ENCODE measurements at places on chromosomes 6 and 20.

GRCh38 chr20:50541606-50542041 lies 31.4 kb downstream of the PTPN1 start:
- no peak for DNase-seq

GRCh38 chr6:158853072-158853879 lies 34.1 kb upstream of the EZR start:
- DNase-seq = no peak

DNA sequence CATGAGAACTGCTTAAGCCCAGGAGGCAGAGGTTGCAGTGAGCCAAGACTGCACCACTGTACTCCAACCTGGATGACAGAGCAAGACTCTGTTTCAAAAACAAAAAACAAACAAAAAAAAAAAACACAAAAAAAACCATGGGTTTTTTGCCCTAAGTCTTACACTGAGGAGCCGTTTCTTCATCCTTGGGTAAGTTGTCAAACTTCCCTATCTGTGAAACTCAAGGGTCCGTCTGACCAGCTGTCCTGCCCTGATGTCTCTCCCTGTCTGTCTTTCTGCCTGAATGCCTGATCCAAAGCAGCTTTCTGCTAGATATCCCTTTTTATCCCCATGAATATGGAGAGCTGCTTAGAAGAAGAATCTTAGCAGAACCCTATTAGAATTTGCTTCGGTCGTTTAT lies 41.3 kb upstream of the CLDN20 start:
- DNase-seq = no peak

- no peak for DNase-seq
These were observed 679 bp upstream of the PPDPF start for GRCh38 chr20:63519668-63520503.

GRCh38 chr6:155887421-155887820 lies 431.8 kb upstream of the NOX3 start:
- DNase-seq = no peak

- no peak for DNase-seq
These were observed 3.5 kb downstream of the FOXS1 start for GRCh38 chr20:31841928-31842327.

DNA sequence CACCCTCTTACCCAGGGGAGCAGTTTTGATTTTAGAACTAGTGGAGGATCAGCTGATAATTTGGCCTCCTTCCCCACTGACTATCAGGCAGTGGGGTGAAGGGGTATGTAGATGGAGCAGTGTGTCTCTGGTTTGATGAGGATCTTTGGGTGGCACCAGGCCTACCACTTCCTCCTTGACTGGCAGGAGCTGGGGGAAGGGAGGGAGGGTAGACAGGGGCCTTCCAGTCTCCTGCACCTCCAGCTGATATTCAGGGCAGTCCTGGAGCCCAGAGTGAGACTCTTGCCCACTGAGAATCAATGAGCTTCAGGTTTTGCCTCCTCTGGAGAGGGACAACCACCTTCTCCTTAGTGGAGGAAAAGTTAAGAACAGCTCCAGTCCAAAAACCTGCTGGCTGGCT lies 3.2 kb downstream of the DEF6 start:
- DNase-seq = no peak

DNA sequence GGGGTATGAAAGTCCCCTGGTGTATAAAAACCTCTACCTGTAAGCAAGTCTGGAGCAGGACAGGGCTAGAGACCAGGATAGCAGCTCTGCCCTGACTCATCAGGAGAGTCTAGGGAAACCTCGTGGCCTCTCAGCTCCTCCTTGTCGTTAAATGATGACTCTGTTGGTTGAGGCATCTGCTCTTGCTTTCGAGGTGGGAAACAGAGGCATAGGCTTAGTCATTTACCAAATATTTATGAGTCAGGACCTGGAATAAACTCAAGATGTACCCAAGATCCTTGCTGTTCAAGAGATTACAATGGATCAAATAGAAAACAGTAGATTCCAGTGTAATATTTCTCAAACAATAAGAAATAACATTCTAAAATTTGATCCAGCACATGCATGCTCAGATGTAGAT lies 5.5 kb downstream of the MANBAL start:
- DNase-seq = peak; percentile 63

GRCh38 chr20:7667194-7667593 lies 273.1 kb downstream of the HAO1 start:
- DNase-seq = no peak

DNA sequence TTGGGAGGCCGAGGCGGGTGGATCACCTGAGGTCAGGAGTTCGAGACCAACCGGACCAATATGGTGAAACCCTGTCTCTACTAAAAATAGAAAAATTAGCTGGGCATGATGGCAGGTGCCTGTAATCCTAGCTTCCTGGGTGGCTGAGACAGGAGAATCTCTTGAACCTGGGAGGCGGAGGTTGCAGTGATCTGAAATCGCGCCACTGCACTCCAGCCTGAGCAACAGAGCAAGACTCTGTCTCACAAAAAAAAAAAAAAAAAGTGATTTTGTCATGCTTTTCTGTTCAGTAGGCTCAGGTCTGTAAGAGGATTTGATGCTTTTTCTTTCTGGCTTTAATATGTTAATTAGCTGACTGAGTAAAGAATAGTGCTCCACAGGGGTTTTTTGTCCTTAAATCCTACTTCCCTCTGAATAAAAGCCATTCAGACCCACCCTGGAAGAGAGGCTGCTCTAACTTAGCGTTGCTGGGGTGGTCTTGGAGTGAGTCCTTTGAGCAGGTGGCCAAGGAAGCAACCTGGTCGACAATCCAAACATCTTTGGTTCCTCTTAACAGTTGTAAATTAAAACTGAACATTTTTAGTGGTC lies 19.0 kb downstream of the MCM8 start:
- no peak for DNase-seq

- DNase-seq = no peak
These were observed 6.6 kb upstream of the ELOVL2 start for GRCh38 chr6:11050731-11051130.

- DNase-seq = no peak
These were observed 23.7 kb upstream of the TSHZ2 start for GRCh38 chr20:52948491-52948890.

DNA sequence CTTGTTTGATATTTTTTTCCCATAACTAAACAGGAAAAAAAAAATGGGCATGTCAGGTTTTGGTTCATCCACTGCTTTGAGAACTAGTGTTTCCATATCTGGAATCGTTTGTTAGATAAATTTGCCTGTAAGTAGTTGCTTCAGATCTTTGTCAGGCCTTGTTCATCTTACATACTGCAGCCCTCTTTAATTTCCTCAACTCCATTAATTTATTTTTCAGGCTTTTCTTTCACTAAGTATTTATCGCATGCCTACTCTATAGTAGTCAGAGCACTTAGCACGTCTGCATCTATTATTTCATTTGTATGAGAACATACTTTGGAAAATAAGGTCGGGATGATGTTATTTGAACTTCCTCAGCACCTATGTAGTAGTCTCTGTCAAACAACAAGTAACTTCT lies 80.9 kb downstream of the CAP2 start:
- no peak for DNase-seq

DNA sequence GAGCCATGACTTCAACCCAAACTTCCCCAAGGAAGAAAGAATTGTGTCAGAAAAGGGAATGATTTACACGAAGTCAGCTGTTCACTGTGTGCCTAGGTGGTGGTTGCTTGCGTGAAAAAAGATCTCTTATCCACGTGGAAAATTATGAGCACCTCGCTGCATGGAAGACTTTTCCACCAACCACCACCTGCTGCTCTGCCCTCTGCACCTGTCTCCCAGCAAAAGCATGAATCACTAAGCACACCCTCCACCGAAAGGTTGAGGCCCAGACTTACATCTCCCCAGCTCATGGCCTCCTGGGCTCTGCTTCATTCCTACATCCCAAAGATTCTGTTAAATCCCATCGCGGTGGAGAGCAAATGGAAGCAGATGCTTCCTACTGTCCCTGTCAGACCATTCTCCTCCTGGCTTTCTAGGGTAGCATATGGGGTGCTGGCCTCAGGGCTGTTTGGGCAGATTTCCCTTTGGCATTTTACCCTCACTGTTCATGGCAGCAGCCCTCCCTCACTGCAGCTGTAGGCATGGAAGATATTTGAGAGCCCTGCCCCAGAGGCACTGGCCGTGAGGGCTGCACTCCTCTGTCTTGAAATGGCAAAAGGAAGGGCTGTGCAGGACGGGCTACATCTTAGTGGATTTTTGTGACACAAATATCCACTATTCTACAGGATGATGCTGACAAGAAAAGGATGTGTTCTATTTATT lies 37.6 kb upstream of the CST5 start:
- no peak for DNase-seq

DNA sequence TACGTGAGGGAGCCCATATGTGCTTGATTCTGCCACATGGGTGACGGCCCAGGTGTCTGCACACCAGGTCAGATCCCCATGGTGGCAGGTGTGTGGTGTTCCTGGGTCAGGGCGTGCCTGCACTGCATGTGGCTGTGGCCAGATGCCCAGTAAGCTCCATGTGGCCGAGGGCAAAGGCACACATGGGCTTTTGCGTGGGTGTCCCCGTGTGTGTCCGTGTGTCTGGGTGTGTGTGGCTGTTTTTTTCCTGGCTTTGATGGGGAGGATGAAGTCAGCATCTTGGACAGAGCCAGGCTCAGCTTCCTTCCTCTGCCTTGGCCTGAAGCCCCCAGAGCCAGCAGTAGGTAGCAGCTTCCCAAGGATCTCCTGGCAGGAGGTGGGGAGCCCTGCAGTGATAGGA lies 1.5 kb upstream of the TNXB start:
- DNase-seq = no peak

DNA sequence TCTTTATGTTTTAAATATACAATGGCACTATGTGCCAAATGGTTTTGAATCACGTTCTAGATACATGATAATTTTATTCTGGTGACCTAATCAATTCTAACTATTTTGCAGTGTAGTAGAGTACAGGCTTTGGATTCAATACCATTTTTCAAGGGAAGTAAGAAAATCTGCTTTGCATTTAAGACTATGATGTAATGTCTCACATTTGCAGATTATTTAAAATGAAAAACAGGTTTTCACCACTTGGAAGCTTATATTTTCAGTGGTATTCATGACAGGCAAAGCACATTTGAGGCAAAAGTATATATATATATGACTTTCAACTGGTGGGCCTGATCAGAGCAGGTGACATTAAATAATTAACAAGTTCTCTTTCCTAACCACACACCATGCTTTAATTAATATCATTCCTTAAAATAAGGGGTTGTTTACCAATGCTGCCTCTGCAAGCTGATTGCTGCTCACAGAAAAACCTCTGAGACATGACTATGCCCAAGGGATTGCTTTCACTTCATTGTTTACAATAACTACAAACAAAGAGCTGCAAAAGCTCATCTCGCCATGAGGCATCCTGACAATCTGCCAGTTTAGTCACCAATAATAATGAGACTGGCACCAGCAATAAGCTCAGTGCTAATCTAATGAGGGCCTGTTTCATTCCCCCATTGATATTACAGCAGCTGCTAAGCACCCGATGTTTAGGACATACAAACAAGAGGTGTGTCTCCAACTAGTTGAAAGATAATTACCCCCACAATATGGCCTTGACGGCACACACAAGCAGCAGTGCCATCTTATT lies 1176.0 kb upstream of the GJE1 start:
- DNase-seq = no peak

- DNase-seq = no peak
These were observed 307.2 kb upstream of the THEMIS start for GRCh38 chr6:128208078-128208477.

DNA sequence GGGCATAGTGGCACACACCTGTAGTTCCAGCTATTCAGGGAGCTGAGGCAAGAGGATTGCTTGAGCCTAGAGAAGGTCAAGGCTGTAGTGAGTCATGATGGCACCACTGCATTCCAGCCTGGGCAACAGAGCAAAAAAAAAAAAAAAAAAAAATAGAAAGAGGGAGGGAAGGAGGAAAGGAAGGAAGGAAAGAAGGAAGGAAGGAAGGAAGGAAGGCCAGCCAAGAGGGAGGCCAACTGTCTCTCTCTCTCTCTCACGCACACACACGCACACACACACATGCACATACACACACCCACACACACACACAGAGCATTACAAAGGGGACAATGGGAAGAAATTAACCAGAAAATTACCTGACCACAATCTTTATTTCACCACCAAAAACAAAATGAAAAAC lies 50.6 kb upstream of the COL9A1 start:
- no peak for DNase-seq

DNA sequence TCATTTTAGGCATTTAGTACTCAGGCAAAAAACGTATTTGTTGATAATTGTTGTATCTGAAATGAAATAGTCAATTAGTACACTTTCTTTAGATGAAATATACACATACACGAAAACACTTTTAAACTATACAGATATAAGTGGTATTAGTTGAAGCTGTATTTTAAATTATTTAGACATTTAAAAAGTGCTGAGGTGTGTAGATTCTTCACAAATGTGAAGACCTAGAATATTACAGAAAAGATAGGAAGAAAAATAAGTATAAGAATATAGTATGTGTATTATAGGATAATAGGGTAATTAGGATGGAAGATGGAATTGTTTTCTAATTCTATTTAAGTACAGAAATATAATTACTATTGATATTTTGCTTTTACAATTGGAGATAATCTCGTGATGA lies 4.6 kb downstream of the ZFAND3 start:
- DNase-seq = no peak
